ENCODE measurements at places on chromosomes 1 and 21. TPM values are rescaled to one million over a fixed set of nuclear protein-coding genes. Genes with fewer than 3 reads are reported as not detected.

TRMT13 gene
- 8.8 TPM for total RNA-seq

CYYR1 gene
- 5.5 TPM for total RNA-seq

TLR5 gene
- 0.32 TPM for total RNA-seq

SPATA21 gene
- not detected for total RNA-seq

C1orf50 gene
- 4.2 TPM for total RNA-seq

KCNE2 gene
- not detected for total RNA-seq

LRRIQ3 gene
- 0.32 TPM for total RNA-seq

CNIH3 gene
- 1.9 TPM for total RNA-seq

DNAJC11 gene
- 27.9 TPM for total RNA-seq

SMIM1 gene
- not detected for total RNA-seq

PRELP gene
- total RNA-seq, result under 0.01 TPM

KLHL17 gene
- 4.1 TPM for total RNA-seq

OR2M3 gene
- not detected for total RNA-seq

CD160 gene
- not detected for total RNA-seq

LAMC2 gene
- total RNA-seq, result 13.0 TPM

INSRR gene
- not detected for total RNA-seq

KLF17 gene
- total RNA-seq, result not detected

UMODL1 gene
- not detected for total RNA-seq

FLG2 gene
- under 0.01 TPM for total RNA-seq

RSPH1 gene
- total RNA-seq, result not detected

MAN1C1 gene
- total RNA-seq, result under 0.01 TPM

CA6 gene
- total RNA-seq, result not detected

GUCA2B gene
- total RNA-seq, result not detected

LHX4 gene
- not detected for total RNA-seq

S100A7A gene
- not detected for total RNA-seq

G0S2 gene
- total RNA-seq, result 1.1 TPM

FNDC5 gene
- not detected for total RNA-seq
